Activated CD8-positive, alpha-beta T cell treated with anti-CD3 and anti-CD28 coated beads, Interleukin-2, amount 10 ng/mL, durations not matched to agents 7 days and 5 days (primary cell): ENCODE measurements at places on chromosomes 7 and 10.

- peak; percentile 73 for DNase-seq
Measured at GRCh38 chr10:132396494-132397035, 435 bp upstream of the PWWP2B start.

GRCh38 chr7:7136466-7137381, 45.6 kb upstream of the C1GALT1 start:
- DNase-seq = no peak

- no peak for DNase-seq
Measured at GRCh38 chr7:16178092-16178491, 243.2 kb downstream of the CRPPA start.

DNA sequence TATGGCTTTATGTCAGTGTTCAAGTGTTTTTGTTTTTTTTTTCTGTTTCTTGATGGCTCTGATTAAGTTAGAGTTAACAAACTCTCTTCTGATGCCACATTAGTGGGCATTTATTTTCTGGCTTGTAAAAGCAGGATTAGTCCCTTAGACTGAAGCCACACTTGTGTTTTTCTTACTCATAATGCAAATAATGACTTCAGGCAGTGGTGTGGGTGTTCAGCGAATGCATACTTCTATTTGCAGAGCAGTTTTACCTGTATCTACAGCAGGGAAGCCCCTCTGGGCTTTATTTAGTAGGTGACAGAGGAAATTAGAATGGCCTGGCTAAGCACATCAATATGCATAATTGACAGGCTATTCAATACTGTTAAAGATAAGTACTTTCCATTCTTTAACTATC, 79.9 kb downstream of the CNNM2 start:
- DNase-seq = no peak

DNA sequence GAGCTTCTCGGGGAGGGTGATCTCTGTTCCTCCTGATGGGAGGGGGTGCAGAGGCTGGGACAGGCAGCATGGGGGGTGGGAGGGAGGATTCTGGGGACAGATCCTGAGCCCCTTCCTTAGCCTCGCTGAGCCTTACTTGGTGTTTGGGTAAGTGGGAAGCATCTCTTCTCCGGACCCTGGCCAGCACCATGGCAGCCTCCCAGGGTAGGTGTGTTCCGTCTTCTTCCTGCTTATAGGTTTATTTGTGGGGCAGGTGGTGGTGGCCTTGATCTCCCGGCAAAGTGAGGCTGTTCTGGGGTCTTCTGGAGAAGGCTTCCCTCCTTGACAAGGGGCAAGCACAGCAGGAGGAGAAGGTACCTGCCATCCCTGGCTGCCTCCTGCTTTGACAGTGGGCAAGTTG, 226.9 kb downstream of the GLRX3 start:
- no peak for DNase-seq
